Stimulated activated CD8-positive, alpha-beta memory T cell treated with anti-CD3 and anti-CD28 coated beads, Interleukin-7, amount 100 ng/mL, for 1 hour (primary cell): ENCODE measurements at places on chromosomes 7 and 10.
A peak's percentile ranks its signal among the peaks of the same experiment; 100 is the strongest.

DNA sequence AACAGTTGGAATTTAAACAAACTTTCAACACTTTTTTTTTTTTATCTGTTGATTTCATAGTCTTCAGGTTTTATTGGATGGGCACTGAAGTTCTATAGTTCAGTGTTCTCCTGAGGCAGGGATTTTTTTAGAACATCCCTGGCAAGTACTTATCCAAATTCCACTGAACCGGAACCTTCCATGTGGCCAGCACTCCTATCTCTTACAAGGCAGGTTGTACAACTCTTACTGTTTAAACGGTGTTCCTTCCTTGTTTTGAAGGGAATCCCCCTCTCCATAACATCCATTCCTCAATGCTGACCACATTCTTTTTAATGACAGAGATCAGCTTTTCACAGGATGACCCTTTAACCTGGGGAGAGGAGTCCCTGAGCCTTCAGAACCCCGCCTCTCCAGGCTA is 238.9 kb upstream of the CTBP2 start:
- DNase-seq, result no peak

GRCh38 chr10:113780681-113781250 is 29.3 kb downstream of the PLEKHS1 start:
- no peak for DNase-seq

GRCh38 chr7:55733241-55734140 is 129.1 kb downstream of the SEPTIN14 start:
- no peak for DNase-seq

GRCh38 chr7:24197852-24198251 is 86.1 kb upstream of the NPY start:
- no peak for DNase-seq

DNA sequence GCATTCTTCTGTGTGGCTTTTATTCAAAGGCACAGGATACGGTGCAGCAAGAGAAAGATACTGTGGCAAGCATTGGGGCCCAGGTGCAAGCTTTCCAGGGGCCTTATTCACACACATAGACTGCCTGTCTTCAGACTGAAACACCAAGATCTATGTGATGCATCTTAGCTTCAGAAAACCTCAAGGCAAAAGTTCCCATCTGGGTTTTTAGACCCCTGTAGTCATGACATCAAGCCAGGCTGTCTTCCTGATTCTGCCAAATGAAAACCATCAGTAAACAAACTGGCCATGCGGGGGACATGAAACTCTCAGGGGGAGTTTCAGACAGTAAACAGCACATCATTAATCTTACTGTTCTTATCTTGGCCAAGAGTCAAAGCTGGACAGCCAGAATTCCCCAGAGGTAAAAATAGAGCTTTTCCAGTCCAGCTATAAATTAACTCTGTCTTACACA is 9.8 kb downstream of the AGBL3 start:
- DNase-seq, result no peak

GRCh38 chr10:33506391-33506790 is 171.9 kb upstream of the NRP1 start:
- no peak for DNase-seq

- no peak for DNase-seq
Observed at GRCh38 chr7:142585425-142585824, 163.8 kb upstream of the PRSS1 start.

DNA sequence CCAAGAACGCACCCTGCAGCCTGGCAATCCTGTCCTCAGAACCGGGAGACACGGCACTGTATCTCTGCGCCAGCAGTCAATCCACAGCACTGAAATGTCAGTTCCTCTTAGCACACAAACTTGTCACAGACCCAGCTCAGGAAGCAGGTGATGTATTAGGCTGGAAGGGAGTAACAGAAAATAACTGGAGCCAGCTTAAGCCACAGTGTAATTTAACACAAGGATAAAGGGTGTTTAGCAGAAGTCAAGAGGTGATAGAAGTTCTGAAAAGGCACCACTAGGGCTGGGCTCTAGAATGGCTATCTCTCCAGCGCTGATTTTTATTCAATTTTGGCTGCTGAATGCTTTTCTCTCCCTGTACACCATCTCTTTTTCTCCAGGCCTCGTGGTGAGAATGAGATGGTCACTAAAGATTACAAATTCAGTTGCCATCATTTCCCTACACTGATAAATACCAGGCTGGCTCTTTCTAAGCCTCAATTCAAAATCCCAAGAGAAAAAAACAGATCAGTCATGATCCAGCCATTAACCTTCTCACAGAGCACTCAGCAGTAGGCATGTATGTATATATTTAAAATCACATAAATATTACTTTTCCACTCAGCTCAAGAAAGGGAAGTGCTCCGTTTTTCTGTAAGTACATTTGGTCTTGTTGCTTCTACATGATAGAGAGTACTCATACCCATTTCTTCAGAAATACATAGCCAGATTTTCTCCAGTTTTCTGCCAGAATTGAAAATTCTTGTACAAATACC is 102.7 kb upstream of the PRSS1 start:
- no peak for DNase-seq

DNA sequence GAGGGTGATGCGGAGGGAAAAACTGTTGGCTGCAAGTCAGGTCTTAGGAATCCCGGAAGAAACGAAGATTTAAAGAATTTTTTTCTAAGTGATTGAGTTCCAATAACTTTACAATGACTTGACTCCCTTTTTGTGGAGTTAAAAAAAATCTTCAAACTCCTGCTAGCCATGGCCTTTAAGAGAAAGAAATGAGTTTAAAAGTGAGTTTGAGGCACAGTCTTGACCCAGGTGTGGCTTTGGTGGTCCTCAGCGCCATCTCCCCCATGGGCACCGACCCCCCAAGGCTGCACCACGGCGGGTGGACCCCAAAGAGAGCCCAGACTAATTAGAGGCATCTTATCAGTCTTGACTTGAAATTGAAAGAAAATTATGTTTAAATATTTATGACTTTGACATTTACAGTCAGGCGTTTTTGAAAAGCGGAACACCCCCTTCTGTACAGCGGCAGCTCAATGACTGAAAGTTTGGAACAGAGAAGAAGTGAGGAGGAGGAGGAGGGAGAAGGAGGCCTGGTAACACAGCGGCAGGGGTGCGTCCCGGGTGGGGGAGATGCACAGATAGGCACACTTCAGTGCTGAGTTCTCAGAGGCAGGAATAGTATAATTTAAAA is 349.6 kb downstream of the DNAJB6 start:
- DNase-seq, result no peak

DNA sequence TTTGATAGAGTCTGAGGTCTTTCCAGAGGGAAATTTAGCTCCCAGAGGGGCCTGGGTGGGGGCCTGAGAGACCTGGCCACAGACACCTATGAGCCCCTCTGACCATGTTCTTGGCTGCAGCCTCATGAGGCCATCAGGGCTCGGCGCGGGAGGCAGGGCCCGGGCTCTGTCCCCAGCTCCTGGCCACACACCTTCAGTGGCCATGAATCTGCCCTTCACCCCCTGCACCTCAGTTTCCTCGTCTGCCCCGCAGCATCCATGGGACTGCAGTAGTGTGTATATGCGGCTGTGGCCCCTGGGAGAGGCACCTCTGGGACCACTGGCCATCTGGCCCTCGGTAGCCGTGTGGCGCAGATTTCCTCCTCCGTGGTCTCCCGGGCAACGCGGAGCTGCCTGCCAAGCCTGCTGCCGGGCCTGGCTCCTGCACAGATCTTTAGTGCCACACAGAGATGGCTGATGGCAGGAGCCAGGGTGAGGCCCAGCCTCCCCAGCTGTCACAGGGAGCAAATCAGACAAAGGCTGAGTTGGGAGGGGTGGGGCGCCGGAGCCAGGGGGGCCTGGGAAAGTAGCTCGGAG is 23.6 kb upstream of the ADCYAP1R1 start:
- no peak for DNase-seq

GRCh38 chr10:4825868-4826791 is at the start of gene AKR1E2:
Gene AKR1E2, plus strand, starts transcription at chr10:4826207. Its CDS starts 118 bp downstream, at chr10:4826325.
- DNase-seq, result peak; percentile 10

DNA sequence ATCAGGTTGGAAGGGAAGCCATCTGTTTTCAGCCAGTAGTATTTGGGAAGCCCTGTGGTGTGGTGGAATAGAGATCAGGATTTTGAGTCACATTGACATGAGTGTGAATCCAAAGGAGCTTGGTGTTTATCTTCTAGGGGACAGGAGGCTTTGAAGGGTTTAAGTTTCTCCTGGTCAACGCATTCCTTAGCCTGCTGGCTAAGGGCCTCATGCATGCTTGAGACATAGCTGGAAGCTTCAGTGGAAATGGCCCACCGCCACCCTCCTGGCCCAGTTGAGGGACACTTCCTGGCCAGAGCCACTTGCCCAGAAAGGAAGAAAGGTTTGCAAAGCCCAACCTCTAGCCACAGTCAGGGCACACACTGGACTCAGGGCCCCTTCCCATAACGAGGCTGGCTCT is 70.9 kb downstream of the CDK1 start:
- DNase-seq, result no peak

GRCh38 chr10:59087486-59087885 is 89.0 kb upstream of the PHYHIPL start:
- no peak for DNase-seq

GRCh38 chr7:129188372-129188891 is at the start of gene SMO:
Gene SMO, plus strand, starts transcription at chr7:129188633. Its CDS starts 519 bp downstream, at chr7:129189152.
- DNase-seq, result no peak

- no peak for DNase-seq
Observed at GRCh38 chr7:75040512-75040911, 33.1 kb downstream of the RCC1L start.

DNA sequence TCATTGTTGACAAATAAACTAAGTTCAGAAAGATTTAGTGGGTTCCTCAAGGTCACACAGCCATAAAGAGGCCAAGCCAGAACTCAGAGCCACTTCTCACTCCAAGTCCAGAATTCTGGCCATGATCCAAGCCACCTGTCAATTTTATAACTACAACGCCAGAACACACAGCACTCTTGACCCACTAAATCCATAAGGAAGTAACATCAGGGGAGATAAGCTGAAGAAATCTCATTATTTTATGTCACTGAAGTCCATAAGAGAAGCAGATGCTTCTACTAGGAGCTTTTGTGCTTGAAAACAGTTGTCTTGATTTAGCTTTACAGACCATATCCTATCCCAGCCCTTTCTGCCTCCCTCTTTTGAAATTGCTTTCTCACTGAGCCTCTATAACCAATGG is 15.9 kb downstream of the ADAM12 start:
- DNase-seq, result no peak

DNA sequence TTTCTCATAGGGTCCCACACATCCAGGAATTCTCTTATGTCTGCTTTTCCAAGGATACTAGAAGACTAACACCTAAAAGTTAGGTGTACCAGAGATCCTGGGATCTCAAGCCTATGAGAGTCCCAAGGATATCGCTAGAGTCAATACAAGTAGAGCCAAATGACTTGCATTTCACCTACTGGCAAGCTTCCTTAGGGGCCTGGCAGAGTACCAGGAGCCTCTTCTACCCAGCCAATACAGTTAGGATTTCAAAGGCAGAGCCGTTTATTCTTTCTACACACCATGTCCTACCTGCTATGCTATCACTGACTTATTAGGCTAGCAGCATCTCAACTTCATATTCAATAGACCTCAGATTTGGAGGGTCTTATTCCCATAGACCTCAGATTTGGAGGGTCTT is 53.5 kb upstream of the UNC5B start:
- no peak for DNase-seq
